Airway epithelial cell (primary cell): ENCODE measurements at places on chromosomes 3 and 15. TPM values are rescaled to one million over a fixed set of nuclear protein-coding genes. Genes with fewer than 3 reads are reported as not detected.

PEAK1 gene
- total RNA-seq: 2.6 and 6.2 TPM in 2 replicates

KIF15 gene
- total RNA-seq: 4.5 and 6.9 TPM in 2 replicates

TYRO3 gene
- 5.7 and 11.5 TPM in 2 replicates for total RNA-seq

FEZF2 gene
- total RNA-seq: not detected in 2 replicates

PRTG gene
- total RNA-seq: not detected in 2 replicates

PLAAT1 gene
- total RNA-seq: 1.6 and 2.0 TPM in 2 replicates

KLF15 gene
- total RNA-seq: 0.51 and 0.63 TPM in 2 replicates

IL12A gene
- total RNA-seq: 0.05 and 0.21 TPM in 2 replicates

PP2D1 gene
- not detected in 2 replicates for total RNA-seq

NMNAT3 gene
- 1.2 and 2.5 TPM in 2 replicates for total RNA-seq

C2CD4A gene
- total RNA-seq: 1.3 and 2.1 TPM in 2 replicates

PLCH1 gene
- 0.23 and 0.49 TPM in 2 replicates for total RNA-seq

KBTBD8 gene
- 1.2 and 1.3 TPM in 2 replicates for total RNA-seq

LMAN1L gene
- not detected in 2 replicates for total RNA-seq

EFHB gene
- 0.35 TPM in 1 of 2 replicates, not detected in the other for total RNA-seq

UBP1 gene
- 41.4 and 54.9 TPM in 2 replicates for total RNA-seq

APOD gene
- total RNA-seq: 5.6 and 10.8 TPM in 2 replicates

SEMA5B gene
- total RNA-seq: 0.14 and 0.37 TPM in 2 replicates

ACTRT3 gene
- 1.7 and 1.9 TPM in 2 replicates for total RNA-seq

HRG gene
- not detected in 2 replicates for total RNA-seq

SEMA6D gene
- total RNA-seq: 0.14 and 0.49 TPM in 2 replicates

MCTP2 gene
- 11.6 and 21.2 TPM in 2 replicates for total RNA-seq

TM4SF4 gene
- total RNA-seq: not detected in 2 replicates

GOLGA6L1 gene
- not detected in 2 replicates for total RNA-seq

DUOXA2 gene
- total RNA-seq: not detected in 2 replicates

ARIH1 gene
- 27.9 and 43.6 TPM in 2 replicates for total RNA-seq

AADACL2 gene
- total RNA-seq: not detected in 2 replicates

GRM7 gene
- total RNA-seq: not detected in 2 replicates

GP9 gene
- not detected in 2 replicates for total RNA-seq

TEX55 gene
- total RNA-seq: not detected in 2 replicates

HEG1 gene
- 12.8 and 13.1 TPM in 2 replicates for total RNA-seq

HAUS2 gene
- total RNA-seq: 34.4 and 54.6 TPM in 2 replicates

KLHL40 gene
- not detected in 2 replicates for total RNA-seq

ABI3BP gene
- total RNA-seq: 0.28 and 2.1 TPM in 2 replicates

CFAP161 gene
- not detected in 2 replicates for total RNA-seq

ECE2 gene
- total RNA-seq: not detected in 2 replicates

FRMD5 gene
- 1.5 and 2.9 TPM in 2 replicates for total RNA-seq

SH3GL3 gene
- 0.60 and 1.7 TPM in 2 replicates for total RNA-seq

CRYGS gene
- 0.23 and 0.99 TPM in 2 replicates for total RNA-seq

CCR8 gene
- not detected in 2 replicates for total RNA-seq
